ENCODE measurements at places on chromosomes 6 and 20.

GRCh38 chr6:75528423-75528822, 34.8 kb upstream of the FILIP1 start:
- no peak for DNase-seq

- DNase-seq = no peak
Measured at GRCh38 chr20:38066969-38067716, 33.6 kb downstream of the RPRD1B start.

DNA sequence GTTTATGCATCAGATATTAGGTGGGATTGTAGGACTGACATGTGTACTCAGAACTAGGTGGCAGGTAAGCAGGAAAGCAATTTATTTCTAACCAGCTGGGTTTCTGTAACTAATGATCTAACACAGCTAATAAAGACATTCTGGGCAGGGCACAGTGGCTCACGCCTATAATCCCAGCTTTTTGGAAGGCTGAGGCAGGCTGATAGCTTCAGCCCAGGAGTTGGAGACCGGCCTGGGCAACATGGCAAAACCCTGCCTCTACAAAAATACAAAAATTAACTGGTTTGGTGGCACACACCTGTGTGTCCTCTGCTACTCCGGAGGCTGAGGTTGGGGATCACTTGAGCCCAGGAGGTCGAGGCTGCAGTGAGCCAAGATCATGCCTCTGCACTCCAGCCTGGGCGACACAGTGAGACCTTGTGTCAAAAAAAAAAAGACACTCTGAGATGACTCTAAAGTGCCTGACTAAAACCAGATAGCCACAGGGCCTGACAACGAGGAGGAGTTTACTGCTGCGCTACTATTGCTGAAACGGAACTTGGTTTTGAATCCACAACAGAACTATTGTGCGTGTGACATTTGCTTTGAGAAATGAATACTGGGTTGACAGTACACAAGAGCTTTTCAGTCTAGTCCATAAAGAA, 29.2 kb upstream of the CEP85L start:
- DNase-seq = no peak

DNA sequence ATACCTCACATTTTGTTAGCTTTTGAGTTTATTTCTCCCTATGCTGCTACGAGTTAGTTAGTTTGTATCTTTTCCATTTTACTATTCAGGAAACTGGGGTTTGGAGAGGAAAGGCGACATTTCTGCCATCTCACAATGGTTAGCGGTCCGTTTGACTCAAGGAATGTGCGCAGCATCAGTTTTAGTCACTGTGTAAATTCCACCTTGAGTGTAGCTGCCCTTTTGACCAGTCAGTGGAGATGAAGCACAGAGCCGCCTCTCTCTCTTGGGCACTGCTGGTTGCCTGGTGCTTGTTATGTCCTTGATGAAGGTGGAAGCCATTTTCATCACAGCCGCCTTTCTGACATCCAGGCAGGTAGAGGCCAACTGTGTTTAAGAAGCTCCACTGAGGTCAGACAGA, 185.5 kb downstream of the SCP2D1 start:
- no peak for DNase-seq

DNA sequence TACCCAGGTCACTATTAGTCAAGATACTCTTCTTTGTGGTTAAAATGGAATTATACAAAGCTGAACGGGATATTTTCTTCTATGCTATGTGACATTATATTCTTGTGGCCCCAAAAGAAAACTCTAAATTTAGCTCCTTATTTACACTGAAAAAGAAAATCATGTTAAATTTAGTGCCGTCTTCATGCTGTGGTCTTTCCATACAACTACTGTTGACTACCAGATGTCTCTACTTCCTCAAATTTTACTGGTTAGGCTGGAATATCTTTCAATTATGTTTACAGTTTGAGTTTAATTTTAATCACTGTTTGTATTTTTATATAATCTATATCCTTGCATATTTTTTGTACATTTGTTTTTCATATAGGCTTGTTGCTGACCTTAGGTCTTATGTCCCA, 95.6 kb upstream of the FOXO3 start:
- DNase-seq = no peak

DNA sequence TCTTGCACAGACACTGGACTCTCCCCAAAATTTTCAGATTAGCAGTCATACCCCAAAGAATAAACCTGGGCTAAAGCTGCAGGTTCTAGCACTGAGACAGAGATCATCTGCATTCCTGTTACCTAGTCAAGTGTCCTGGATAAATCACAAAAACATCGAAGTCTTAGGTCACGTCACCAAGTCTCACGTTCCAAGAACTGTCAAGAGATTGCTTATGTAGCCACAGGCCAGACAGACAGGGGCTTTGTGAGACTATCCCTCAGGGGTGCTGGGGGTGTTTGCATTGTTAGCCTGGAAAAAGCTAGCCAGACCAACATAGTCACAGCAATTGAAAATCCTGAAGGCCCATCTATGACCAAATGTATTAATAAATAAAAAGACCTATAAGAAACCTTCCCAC, 243.1 kb upstream of the PREP start:
- no peak for DNase-seq

GRCh38 chr6:162770955-162771354, 43.2 kb downstream of the PACRG start:
- no peak for DNase-seq

DNA sequence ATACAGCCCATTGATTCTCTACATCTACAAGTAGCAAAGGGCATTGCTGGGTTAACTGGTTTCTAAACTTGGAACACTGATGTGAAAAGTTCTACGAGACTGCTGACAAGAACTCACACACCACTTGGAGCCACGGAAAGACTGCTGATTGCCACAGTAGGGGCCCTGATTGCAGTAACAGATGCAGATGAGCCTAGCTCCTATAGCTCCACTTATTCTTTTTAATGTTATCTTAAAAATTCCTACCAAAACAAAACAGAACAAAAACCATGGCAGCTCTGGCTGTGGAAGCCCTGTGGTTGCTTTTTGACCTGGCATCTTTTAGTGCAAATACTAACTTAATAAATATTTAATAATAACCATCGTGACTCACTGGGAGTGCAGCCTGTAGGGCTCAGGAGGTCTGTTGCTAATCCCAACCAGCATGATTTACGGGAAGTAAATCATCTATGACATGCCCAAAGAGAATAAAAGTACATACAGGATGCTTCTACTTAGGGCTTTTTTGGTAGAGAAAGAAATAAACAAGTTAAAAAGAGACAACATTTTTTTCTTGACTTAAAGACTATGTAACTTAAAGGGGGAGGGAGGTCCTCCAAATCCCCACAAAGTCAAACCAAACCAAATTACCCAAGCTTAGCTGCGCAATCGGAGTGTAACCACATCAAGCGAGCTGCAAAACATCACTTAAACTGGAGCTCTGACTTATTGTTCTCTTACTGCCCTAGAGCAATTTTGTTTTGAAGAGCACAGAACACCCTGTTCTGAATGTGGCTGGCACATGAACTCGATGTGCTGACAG, 87.2 kb downstream of the FKBP5 start:
- peak; percentile 33 for DNase-seq

DNA sequence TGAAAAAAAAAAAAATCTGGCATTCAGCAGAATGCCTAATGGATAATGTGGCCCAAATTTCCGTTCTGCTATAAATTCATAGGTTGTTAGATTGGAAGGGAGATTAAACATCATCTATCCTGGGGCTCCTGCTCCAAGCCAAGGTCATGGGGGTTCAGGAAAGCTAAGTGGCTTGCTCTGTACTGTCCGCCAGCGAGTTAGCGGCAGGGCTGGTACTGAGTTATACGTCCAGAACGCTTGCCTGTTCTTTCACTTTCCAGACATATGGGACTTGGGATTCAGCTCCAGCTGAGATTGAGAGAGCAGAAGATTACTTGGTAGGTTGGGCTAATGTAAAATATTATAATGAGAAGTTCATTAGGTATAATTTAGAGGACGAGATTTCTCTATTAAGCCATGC, 858 bp downstream of the RWDD1 start:
- DNase-seq = peak; percentile 48

GRCh38 chr6:161901740-161902426, 628.0 kb upstream of the AGPAT4 start:
- DNase-seq = peak; percentile 5

- DNase-seq = no peak
Measured at GRCh38 chr20:49748525-49748838, 34.8 kb upstream of the B4GALT5 start.

- DNase-seq = no peak
Measured at GRCh38 chr20:34452281-34452982, 63.8 kb upstream of the DYNLRB1 start.

GRCh38 chr6:37640786-37641395, 56.8 kb downstream of the MDGA1 start:
- DNase-seq = no peak

DNA sequence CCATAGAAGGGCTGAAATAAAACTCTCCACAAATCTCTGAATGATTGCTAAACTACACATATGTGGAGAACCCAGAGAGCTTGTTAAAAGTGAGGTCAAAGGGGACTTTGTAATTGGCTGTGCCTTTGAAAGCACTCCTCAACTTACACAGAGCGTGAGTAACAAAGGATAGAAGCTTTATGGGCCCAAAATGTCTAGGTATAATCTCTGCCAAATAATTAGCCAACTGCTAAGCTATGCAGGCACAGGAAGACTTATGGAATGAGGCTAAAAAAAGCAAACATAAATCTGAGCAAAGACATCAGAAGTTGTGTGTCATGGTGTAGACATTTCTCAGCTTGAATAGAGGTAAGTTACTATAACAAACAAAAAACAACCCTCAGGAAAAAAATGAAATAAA, 23.3 kb upstream of the UST start:
- DNase-seq = no peak

DNA sequence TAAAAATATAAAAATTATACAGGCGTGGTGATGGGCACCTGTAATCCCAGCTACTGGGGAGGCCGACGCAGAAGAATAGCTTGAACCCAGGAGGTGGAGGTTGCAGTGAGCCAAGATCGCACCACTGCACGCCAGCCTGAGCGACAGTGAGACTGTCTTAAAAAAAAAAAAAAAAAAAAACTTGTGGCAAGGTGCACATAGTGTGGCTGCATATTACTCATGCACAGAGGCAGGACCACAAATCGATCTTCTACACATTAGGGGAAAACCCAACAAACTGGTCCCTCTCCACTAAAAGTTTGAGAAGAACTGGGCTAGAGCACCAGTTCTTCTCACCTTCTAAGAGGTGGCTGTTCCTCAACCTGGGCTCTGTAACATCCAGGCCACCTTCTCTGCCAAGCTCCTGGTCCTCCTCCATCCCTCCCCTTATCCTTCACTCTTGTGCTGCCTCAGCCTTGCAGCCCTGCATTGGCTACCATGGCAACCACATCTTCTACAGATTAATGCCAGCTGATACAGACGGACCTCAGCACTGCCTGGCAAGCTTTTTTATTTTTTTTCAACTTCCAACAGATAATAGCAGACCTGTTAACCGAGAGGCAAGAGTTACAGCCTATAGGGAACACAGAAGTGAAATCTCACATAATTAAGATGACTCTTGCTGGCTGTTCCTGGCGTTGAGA, 88.0 kb downstream of the ATP9A start:
- no peak for DNase-seq

- peak; percentile 97 for DNase-seq
Measured at GRCh38 chr6:44058617-44059358, 68.5 kb downstream of the MRPL14 start.

DNA sequence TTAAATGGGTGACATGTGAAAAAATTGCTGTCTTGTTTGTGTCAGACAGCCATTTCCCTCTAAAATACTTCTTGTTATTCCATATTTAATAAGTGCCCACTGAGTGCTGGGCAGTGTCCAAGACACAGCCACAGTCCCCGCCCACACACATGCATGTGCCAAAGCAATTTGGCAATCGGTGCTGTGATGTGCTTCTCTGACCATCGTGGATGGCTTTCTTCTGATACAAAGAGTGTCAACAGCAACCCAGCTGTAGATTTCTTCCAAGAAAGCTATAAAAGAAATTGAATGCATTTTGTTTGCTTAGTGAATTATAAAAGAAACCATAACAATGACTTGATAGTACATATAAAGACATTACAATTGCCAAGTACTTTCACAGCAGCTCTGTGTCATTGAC, 140.5 kb upstream of the ATXN1 start:
- no peak for DNase-seq

GRCh38 chr20:52340036-52340634, 148.6 kb upstream of the ZFP64 start:
- DNase-seq = peak; percentile 1

- DNase-seq = no peak
Measured at GRCh38 chr6:7085911-7086310, 21.9 kb upstream of the RREB1 start.

GRCh38 chr20:1998193-1998520, 4.3 kb upstream of the PDYN start:
- no peak for DNase-seq

DNA sequence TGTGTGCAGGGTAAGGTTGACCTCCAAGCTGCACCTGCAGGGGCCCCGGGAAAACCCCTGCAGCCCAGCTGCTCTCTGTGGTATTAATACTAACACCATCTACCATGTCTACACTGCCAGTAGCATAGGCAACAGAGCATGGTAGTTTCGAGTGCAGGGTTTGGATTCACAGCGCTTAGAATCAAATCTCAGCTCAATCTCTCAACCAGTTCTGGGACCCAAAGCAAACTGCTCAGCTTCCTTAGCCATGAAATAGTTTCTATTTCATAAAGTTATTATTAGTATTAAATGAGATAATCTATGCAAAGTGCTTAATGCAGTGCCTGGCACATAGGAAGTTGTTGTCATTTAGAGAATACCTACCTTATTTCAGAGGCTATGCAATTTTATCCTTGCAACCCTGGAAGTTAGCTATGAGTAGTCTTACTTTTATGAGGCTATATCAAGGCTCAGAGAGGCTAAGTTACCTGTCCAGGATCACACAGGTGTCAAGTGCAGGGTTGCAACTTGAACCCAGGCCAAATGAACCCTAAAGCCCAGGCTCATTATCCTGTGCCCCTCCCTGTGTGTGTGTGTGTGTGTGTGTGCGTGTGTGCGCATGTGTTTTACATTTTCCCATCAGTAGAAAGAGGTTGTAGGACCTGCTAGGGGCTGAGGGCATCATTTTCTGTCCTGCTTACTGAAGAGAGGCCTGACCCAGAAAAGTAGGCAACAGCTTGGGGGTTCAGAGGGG, 27.6 kb upstream of the MRPS18A start:
- no peak for DNase-seq

DNA sequence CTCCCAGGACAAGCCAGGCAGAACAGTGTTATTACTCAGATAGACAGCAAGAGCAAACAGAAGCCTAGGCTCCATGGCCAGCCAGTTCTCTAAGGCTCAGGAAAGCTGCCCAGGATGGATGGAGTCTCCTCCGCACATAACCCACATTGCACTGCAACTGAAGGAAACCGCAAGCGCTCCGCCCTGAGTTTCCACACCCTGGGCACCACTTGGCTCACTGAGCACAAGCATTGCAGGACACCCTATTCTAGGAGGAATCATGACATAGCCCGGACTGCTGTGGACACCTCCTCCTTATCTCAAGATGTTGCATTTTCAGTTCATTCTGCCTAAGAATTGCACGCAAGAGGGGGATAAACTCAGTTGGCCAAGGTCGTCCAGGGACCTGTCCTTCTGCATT, 42.9 kb downstream of the LINC00237 start:
- DNase-seq = no peak

- no peak for DNase-seq
Measured at GRCh38 chr6:699319-699718, 6.4 kb upstream of the EXOC2 start.

- DNase-seq = no peak
Measured at GRCh38 chr6:109039795-109040194, 54.9 kb downstream of the SESN1 start.
